NB4 (cell line): ENCODE measurements at places on chromosomes 2 and 18.

GRCh38 chr2:214808981-214809750, at the start of gene BARD1:
TSS of gene BARD1 (minus strand) at chr2:214809683. CDS start at chr2:214809569, 114 bp downstream.
- peak; percentile 82 for DNase-seq

GRCh38 chr2:184562532-184562931, 35.8 kb upstream of the ZNF804A start:
- DNase-seq: peak; percentile 79

DNA sequence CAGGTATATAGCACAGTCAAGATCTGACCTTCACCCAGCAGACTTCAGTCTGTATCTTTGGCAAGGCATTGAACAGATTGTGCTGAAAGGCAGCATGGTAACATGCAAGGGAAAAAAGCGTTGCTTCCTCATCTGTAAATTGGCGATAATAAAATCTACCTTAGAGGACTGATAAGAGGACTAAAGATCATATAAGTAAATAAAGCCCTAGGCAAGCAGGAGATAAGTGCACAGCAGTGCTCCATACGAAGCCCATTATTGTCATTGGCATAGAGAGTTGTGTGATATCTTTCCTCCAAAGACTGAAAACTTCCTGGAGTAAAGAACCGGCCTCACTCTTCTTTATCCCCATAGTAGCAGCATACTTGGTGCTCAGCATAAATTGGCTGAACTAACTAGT, 162.6 kb downstream of the ANKRD44 start:
- no peak for DNase-seq

DNA sequence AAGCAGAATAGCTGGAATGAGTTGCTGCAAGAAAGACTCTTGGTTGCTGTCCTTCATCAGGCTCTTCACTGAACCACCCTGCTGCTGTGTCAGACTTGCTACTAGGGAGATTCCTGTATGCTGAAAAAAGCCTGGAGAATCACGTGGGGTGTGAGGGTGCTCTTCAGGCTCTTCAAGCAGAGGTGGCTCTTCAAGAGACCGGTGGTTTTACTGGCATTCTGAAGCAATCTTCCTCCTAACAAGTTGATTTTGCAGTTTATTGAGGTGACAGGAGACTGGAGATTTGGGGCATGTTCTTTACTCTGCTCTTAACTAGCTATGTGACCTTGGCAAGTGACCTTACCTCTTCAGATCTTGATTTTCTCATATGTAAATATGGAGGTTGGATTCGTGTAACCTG, 14.1 kb downstream of the TMEM178A start:
- DNase-seq: no peak

DNA sequence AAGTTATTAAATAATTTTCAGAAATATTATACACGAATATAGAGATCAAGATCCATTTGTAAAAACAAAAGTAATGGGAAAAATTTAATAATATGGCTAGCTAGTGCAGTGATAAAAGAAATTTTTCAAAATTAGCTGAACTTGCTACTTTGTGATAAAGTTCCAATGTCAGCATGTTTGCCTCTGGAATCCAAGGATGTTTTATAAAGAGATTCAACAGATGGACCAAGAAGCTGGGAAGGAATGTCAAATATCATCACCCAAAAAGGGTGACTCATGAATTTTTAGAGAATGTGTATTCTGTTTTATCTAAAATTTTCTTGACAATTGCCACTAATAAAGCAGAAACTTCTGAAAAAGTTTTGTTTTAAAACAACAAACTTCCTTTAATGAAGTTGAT, 95.3 kb downstream of the FSIP2 start:
- DNase-seq: no peak

GRCh38 chr2:159265171-159265576, 21.3 kb downstream of the WDSUB1 start:
- no peak for DNase-seq

DNA sequence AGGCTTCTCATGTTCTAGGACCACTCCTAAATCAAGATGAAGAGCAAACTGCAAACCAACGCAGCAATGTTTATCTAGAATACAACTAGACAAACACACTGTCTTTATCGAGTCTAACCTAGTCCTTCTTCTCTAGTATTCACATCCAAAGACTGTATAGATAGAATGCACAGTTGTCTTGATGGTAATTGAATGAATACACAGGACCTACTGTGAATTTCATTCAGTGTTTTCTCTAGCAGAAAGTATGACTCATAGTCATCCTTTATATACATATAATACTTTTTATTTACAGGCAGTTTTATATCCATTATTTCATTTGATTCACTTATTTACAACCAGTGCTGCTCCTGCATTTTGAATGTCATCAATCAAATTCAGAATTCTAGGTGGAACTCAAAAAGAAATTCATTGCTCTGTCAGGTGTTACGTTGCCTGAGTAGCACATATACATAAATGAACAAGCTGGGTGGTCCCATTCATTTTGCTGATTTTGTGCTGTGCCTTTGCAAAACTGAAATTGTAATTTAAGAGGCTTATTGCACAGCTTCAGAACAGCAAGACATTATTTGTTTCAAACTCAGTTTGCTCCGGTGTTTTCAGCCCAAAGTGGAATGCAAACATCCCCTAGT, 374.8 kb downstream of the EPHA4 start:
- DNase-seq: no peak

GRCh38 chr2:227570615-227571014, 28.1 kb upstream of the SCYGR2 start:
- no peak for DNase-seq

GRCh38 chr18:3209859-3210569, 9.8 kb downstream of the MYOM1 start:
- no peak for DNase-seq

DNA sequence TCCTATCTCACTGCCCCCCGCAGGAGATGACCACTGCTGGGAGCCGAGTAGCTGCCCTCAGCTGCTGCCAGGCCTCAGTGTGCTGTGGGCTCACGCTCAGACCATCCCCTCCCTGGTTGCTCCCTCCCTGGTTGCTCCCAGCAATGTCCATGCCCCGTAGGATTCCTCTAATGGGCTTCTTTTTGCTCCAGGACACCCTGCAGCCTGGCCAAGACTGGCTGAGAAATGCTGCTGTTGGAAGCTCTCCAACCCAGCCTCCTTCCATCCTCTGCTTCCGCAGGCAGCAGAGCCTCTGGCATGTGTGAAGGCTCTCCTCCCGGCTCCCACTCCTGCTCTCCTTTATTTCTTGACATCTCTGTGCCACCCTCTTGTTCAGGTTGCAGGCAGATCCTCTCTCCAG, 48.6 kb downstream of the SOX11 start:
- no peak for DNase-seq

GRCh38 chr2:10009271-10009810, 34.0 kb upstream of the KLF11 start:
- no peak for DNase-seq

DNA sequence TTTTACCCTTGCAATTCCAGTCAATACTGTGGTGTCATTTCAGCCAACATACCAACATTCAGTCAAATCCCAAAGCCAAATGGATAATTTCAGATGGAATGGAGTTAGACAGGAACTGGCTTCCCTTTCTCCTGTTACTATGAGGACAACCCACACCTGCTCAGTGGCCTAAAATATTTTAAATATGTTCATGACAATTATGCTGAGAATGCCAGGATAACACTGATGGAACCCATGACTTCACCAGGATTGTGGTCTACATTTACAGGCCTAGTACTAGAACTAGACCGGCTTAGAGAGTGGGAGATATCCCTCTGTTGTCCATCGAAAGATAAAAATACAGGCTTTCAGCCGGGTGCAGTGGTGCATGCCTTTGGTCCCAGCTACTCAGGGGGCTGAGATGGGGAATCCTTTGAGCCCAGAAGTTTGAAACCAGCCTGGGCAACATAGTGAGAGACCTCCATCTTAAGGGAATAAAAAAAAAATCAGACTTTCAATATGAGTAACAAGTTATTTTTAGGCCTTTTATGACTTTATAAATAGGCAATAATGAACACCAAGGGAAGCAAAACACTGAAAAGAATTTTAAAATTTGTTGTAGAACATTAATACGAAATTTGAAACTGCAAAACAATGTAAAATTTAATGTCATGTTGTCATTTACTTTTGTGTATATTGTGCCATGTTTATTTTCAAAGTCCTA, 14.2 kb downstream of the GPATCH11 start:
- no peak for DNase-seq

DNA sequence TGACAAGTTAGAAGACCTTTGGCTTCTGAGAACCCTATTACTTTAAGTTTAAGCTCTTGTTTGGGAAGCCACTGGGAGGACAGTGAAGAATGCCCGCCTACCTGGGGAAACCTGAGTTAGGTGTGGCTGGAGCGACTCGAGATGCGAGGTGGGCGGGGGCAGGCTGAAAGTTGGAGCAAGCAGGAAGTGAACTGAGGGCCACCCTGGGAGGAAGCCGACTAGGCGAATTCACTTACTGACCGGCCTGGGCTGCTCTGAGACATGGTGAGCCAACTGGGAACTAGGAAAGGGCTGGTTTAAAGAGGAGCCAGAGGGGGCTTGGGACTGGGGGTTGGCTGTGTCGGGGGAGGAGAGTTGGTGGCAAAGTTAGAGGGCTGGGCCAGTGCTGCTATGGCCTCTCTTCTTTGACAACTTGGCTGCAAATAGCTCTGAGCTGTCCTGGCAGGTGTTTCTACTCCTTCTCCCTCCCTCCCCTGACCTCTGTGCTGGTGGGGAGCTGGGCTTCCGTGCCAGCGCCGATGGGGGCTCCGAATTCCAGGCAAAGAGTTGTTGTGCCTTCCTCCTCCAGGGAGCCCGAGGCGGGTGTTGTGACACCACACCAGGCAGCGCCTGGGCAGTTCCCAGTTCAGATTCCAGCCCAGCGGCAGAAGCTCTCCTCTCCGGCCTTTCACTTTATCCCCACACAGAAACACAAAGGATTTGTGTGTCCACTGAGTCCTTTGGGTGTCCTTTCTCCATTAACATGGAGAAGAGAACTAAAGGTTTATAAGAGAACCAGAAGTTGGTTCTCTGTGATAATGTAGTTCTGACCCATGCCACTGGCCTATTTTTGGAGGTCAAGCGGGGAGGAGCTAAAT, at the start of gene VAMP8:
VAMP8 (plus strand) TSS at position 201 of the 857 bp plus-strand sequence; CDS start at position 262, 61 bp downstream.
- peak; percentile 87 for DNase-seq

DNA sequence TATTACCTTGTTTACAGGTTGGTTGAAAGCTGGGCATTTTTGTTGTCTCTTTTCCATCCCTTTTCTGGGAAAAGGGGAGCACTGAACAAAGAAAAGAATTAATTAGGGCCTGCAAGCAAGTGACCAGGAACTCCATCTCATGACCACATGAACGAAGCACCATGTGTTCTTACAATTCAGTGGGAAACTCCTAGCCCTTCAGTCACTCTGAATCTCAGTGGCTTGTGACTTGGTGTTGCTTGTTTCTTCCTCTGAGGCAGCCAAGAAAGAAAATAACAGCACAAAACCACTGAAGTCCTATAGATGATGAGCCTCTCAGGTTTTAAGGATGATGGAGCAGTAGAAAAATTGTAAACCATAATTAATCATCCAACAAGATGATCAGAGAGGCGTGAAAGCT, 129.1 kb upstream of the CAB39 start:
- no peak for DNase-seq

GRCh38 chr18:57855551-57855950, 52.4 kb upstream of the ATP8B1 start:
- no peak for DNase-seq

DNA sequence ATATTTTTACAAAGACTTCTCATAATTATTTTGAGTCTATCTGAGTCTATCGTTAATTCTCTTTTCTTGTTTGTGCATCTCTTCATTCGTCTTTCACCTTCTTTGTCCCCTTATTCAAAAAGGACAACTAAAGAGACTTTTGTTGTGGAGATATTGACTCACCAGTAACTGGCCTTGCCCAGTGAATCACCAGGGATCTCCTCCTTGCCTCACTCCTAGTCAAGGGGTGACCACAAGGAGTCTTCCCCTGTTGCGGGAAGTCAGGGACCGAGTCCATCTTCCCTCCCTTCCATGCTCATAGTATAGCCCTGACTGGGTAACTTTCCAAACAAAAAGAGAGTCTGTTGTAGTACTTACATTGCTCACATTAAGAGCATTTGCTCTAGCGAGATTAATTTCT, 158.9 kb downstream of the NEB start:
- DNase-seq: no peak

DNA sequence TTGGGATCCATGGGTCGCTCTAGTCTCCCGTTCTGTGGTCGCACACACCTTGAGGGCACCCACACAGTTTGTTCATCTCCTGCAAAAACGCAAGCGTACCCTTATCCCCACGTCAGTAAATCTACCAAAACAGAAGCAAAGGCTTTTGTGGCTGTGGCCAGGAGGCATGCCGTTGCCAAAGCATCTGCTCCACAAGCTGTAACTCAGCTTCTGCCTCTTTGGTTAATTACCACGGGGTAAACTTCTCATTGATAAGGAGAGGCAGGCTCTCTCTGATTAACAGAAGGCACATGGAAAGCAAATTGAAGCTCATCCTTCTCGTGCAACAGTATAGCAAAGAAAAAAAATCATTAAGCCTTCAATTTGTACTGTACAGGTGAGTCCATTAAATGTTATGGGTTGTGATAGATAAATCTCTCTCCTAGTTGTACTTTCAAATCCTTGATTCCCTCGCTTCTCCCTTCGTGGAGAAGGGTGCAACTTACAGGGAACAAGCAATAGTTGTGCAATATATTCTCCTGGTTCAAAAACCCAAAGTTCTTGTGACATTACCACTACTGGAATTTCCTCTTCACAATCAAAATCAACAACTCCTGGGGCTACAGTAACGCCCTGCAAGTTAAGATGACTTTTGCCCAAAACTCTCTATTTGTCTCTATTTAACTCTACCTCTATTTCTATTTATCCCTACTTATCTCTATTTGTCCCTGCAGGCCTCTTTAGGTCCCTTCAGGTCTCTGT, 10.3 kb downstream of the PECR start:
- DNase-seq: no peak

GRCh38 chr2:106944215-106944614, 58.2 kb upstream of the ST6GAL2 start:
- no peak for DNase-seq

GRCh38 chr2:71306762-71307161, 24.8 kb upstream of the ZNF638 start:
- DNase-seq: no peak

- DNase-seq: no peak
These were observed 81.1 kb downstream of the MRPS9 start for GRCh38 chr2:105118960-105119359.

GRCh38 chr18:48742706-48743475, 204.1 kb downstream of the CTIF start:
- DNase-seq: no peak

DNA sequence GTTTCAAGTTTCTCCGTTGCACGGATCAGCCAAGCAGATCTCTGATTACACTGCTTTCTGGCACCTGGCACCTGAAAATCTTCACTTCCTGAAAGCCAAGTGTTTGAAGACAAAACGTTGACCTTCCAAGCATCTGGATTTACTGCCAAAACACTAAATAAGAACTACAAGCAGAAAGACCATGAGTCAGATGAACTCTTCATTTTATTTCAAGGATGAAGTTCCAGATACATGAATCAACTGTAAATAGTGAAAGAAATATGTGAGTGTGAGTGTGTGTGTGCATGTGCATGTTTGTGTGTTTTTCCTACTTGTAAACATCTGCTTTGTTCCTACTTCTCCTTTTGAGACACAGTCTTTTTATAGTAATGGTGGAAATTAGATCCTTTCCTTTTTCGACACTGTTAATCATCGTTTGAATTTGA, 60.0 kb upstream of the DTNA start:
- DNase-seq: peak; percentile 23
